ENCODE measurements at places on chromosomes 2 and 18. TPM values are rescaled to one million over a fixed set of nuclear protein-coding genes. Genes with fewer than 3 reads are reported as not detected.

- no peak for DNase-seq
Measured at GRCh38 chr18:29309366-29309765, 1132.4 kb upstream of the CDH2 start.

DNA sequence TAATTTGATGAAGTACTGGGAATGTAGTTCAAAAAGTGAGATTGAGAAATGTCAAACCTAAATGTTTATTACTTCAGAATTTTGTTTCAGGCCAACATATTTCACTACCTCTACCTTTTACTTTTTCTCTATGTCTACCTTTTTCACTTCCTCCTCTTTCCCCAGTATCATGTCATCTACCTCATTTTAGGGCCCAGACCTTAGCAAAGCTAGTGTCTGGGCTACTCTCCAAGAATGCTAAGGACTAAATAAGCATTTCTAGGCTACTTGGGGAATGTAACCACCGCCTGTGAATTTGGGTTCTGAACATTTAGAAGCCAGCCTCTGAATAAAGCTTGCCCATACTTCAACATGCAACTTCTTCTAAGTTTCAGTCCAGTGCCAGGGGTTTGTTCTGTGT lies 330.4 kb downstream of the SLC4A3 start:
- no peak for DNase-seq

DNA sequence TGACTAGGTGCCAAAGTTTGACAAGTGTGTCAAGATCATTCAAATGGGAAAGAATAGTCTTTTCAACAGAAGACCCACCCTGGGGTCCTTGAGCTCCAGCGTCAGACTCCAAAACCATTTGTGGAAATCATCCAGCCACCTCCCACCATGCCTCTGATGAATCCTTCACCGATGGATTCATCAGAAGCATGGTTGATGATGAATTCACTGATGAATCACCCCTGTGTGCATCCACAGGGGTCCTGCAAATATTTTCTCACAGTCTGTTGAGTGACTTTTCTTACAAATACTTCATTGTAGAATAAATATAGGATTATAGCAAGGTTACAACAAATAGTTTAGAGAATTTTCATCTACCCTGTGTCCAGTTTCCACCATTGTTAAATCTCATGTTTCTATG lies 4.3 kb downstream of the UGT1A9 start:
- no peak for DNase-seq

- DNase-seq = no peak
Measured at GRCh38 chr2:32997705-32998104, 51.0 kb downstream of the LTBP1 start.

DNA sequence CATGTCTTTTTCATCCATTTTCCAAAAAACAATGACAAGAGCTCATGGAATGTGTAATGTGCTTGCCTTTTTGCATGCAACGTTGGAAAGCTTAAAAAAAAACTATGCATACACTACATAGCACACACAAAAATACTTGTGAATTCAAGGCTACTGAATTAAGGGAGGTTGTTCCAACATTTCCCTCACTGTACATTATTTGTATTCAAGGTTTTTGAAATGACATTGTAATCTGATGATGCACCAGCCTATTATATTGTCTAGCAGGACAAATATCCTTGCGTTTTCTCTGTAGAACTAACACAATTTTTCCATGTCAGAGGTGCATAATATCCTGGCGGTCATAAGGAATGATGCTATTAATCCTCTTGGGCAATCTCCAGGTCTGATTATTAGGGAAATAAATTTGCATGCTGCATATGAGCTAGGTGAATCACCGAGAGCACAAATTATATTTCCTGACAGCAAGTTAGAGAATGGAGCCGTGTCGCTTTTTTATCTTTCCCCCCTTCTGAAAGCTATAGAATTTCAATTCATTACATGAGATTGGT lies 836.9 kb upstream of the FANCL start:
- no peak for DNase-seq

DNA sequence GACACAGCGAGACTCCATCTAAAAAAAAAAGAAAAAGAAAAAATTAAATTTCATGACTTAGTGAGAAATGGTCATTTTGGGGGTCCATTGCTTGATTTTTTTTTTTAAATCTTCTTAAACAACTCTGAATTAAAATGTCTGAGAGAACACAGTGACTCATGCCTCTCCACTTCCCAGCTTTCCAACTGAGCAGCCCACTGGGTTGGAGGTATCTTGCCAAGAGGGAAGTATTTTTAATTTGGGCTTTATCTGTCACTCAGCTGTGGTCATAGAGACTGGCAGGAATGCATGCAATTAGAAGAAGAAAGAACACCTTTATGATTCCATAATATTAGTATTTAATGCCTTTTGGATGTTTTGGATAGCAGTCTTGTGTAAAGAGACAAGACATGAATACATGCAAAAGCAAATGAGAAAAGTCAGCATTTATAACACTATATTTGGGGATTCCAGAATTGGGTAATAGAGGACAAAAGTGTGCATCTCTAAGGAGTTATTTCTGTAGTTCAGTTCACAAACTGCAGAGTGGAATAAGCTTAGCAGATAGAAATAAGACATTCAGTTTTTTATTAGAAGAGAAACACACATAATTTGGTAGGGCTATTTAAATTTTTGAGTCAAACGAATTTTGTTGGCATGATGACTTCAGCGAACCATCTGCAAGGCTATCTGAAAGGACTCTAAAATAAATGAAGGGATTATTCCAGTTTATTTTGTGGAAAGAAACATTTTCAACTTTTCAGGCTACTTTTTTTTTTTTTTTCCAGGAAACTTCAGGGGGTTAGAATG lies 254.8 kb downstream of the TGIF1 start:
- DNase-seq = no peak

DNA sequence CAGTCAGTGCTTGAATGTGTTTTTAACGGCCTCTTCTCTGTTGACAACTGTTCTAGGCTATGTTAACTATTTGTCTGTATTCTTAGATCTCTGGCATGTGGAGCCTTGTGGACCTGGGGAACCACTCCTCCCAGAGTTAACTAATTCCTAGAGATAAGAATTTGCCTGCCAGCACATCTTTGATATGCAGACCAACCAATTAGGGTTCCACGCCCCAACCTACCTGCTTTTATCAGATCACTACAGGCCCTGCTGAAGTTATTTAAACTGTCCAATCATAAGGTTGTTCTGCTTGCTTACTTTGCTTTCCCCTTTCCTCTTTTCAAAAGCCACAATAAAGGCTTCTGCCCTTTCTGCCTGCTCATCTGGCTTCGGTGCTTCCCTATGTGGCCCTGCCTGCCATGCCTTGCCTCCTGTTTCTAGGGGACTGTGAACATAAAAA lies 8.5 kb upstream of the CYBRD1 start:
- no peak for DNase-seq

- DNase-seq = no peak
Measured at GRCh38 chr2:60350791-60351190, 202.7 kb downstream of the BCL11A start.

LGALSL gene
- total RNA-seq = 12.1 TPM

Measured in H7 (cell line).